Cardiac muscle cell (in vitro differentiated cells and primary cell): ENCODE measurements at places on chromosomes 7 and 10. TPM values are rescaled to one million over a fixed set of nuclear protein-coding genes. Genes with fewer than 3 reads are reported as not detected.

GRCh38 chr10:68700197-68700596, 20.8 kb upstream of the CCAR1 start:
- H3K36me3 ChIP-seq: no peaks in the 10 kb centered on the region
- no peak overlapping the region for H3K4me3 ChIP-seq
- DNase-seq: no peak
- no peaks in the 10 kb centered on the region for H3K27me3 ChIP-seq
- H3K27ac ChIP-seq: peak overlapping the region; percentile 2

GRCh38 chr10:12198156-12198555, 2.2 kb downstream of the CDC123 start:
- DNase-seq: no peak
- peaks cover 15% of the 10 kb centered on the region for H3K4me1 ChIP-seq
- H3K4me3 ChIP-seq: no peak overlapping the region
- peaks cover 22% of the 10 kb centered on the region for H3K36me3 ChIP-seq

DNA sequence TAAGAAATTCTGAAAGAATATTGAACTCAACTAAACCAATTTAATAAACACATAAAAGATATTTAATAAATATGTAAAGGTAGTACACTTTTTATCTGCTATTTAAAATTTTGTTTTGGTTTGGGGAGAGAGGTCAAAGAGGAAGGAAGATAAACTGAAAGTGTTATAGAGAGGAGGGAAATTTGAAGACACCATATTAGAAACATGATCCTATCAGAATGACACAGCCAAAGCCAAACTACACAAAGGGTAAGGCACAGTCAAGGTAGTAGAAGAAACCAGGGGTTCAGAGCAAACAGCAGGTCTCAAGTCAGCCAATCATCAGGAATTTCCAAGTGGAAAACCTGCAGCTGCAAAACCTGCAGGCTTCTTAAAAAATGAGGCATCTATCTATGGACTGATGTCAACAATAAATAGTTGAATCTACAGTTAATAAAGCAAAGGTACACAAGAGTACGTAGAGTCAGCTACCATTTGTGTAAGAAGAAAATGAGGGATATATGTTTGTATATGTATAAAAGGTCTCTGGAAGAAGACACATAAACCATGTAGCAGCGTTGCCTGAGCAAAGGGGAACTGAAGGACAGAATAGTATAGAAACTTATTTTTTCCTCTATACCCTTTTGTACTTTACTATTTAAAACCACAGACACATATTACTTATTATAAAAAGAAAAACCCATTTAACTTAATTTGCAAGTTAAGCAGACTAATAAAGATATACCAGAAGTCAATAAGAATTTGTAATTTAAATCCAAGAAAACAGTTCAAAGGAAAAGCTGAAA, 10.0 kb downstream of the ZNF800 start:
- H3K4me1 ChIP-seq: no peaks in the 10 kb centered on the region
- no peak for DNase-seq
- H3K36me3 ChIP-seq: peaks cover 14% of the 10 kb centered on the region
- no peak overlapping the region for H3K4me3 ChIP-seq
- H3K27me3 ChIP-seq: no peaks in the 10 kb centered on the region
- no peak overlapping the region for H3K27ac ChIP-seq

- DNase-seq: peak; percentile 60
- H3K27me3 ChIP-seq: peaks cover 5% of the 10 kb centered on the region
- H3K36me3 ChIP-seq: no peaks in the 10 kb centered on the region
- H3K4me3 ChIP-seq: no peak overlapping the region
These were observed 30.3 kb upstream of the GRB10 start for GRCh38 chr7:50812841-50813475.

DNA sequence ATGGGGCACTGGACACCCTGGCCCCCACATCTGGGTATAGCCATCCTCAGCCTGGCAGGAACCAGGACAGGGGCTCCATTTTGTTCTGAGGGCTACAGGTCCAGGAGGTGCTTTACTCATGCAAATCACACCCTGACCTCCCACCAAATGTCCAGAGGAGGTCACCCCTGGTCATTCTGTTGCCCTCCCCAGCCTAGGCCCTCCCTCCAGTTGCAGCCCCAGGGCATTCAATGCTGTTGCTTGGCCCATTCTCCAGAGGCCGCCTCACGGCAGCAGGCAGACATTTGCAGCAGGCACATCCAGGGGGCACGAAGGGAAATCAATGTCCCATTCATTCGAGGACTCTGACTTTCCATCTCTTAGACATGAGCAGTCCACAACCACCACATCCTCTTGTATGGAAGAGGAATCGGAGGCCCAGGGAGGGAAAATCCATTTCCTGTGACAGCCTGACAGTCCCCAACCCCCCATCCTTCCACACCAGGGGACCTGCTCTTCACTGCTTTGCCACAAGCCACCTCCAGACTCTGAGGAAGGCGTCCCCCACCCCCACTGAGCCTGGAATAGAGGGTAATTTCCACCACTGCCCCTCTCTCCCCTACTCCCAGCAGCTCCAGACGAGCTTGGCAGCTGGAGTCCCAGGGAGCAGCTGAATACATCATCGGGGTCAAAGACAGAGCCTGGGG, 76.2 kb upstream of the UNC5B start:
- no peak overlapping the region for H3K27ac ChIP-seq
- H3K4me1 ChIP-seq: peaks cover 8% of the 10 kb centered on the region
- no peaks in the 10 kb centered on the region for H3K27me3 ChIP-seq
- no peaks in the 10 kb centered on the region for H3K36me3 ChIP-seq

DNA sequence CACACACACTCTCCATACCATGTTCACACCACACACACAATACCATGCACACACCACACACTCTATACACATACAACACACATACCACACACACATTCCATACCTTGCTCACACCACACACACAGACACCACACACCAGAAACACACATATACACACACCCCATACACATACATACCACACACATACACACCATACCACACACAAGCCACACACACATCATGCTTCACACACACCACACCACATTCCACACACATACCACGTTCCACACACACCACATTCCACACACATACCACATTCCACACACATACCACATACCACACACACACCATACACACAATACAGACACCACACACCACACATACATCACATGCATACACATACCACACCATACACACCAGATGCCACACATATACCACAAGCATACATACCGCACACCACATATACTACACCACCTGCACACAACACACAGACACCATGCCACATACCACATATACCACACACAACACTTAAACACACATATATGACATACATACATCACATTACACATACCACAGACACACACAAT, 282.7 kb downstream of the POU6F2 start:
- H3K36me3 ChIP-seq: no peaks in the 10 kb centered on the region
- no peaks in the 10 kb centered on the region for H3K4me1 ChIP-seq
- H3K4me3 ChIP-seq: no peak overlapping the region
- no peak for DNase-seq
- H3K27ac ChIP-seq: no peak overlapping the region
- no peaks in the 10 kb centered on the region for H3K27me3 ChIP-seq

DNA sequence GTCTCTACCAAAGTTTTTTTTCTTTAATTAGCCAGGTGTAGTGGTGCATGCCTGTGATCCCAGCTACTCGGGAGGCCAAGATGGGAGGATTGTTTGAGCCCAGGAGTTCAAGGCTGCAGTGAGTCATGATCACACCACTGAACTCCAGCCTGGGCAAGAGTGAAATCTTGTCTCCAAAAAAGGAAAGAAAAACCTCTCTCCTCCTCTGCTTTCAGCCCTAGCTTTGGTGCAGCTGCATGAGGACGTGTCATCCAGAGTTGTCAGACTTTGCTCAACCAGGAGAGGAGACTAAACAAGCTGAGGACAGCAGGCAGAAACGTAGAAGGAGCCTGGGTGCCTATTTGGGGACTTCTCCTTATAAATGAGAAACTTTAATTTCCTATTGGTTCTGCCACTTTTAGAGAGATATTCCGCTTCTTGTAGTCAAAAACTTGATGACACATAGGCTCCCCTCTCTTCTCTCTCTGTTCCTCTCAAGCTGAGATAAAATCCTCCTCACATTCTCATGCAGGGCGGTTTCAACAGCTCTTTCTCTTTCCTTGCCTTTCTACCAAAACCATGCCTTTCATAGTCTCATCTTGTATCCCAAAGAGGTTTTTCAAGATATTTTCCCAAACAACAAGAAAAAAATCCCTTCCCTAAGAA, 205.4 kb downstream of the ARHGAP12 start:
- DNase-seq: no peak
- H3K27me3 ChIP-seq: no peaks in the 10 kb centered on the region
- no peaks in the 10 kb centered on the region for H3K36me3 ChIP-seq
- no peak overlapping the region for H3K27ac ChIP-seq

ARHGAP22 gene
- 3.2 and 4.9 TPM in 2 replicates for total RNA-seq

ADAMTS14 gene
- total RNA-seq: 0.63 and 1.9 TPM in 2 replicates

TMEM213 gene
- not detected in 2 replicates for total RNA-seq

AS3MT gene
- total RNA-seq: 11.4 and 16.2 TPM in 2 replicates

ZNF777 gene
- 16.0 and 19.5 TPM in 2 replicates for total RNA-seq

DNAH11 gene
- 0.46 and 0.60 TPM in 2 replicates for total RNA-seq

ABCF2 gene
- 34.3 and 38.1 TPM in 2 replicates for total RNA-seq
